GM06990 (cell line): ENCODE measurements at places on chromosomes 5 and 9.

- DNase-seq: no peak
Measured at GRCh38 chr9:75669721-75670120, 220.8 kb upstream of the PCSK5 start.

DNA sequence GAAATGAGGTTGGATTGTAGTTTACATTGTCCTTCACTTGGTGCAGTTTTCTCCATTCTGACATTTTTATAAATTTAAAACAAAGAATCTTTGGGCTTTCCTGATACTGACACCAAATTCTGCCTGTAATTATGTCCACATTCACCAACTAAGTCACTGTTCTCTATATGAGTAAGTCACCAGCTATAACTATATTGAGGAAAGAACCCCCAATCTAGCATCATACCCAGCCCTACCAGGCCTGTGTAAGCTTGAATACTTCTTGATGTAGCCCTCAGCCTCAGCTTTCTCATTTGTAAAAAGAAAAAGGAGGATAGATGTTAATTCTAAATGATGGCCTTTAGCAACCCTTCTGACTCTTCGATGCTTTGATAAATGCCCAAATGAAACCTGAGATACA lies 112.7 kb upstream of the FST start:
- no peak for DNase-seq

DNA sequence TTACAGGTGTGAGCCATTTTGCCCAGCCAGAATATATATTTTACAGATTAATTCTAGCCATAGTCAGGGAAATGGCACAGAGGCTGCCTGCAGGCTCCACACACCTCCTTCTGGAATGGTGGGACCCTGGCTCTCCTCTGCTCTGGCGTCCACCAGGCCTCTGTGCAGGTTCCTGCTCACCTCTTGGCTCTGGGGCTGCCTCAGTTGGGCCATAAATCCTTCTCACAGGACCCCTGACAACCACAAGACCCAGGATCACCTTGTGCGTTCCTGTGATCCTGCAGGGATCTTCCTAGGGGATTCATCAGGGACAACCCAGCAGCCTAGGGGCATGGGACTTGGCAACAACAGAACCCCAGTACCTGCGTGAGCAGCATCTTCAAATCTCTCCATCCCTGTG lies 93.0 kb upstream of the FSTL4 start:
- no peak for DNase-seq

GRCh38 chr9:99392986-99393385 lies 170.9 kb downstream of the SEC61B start:
- DNase-seq: no peak

- DNase-seq: no peak
Measured at GRCh38 chr9:106039151-106039935, 345.0 kb downstream of the TMEM38B start.

- no peak for DNase-seq
Measured at GRCh38 chr9:94909965-94910730, 183.6 kb downstream of the AOPEP start.

DNA sequence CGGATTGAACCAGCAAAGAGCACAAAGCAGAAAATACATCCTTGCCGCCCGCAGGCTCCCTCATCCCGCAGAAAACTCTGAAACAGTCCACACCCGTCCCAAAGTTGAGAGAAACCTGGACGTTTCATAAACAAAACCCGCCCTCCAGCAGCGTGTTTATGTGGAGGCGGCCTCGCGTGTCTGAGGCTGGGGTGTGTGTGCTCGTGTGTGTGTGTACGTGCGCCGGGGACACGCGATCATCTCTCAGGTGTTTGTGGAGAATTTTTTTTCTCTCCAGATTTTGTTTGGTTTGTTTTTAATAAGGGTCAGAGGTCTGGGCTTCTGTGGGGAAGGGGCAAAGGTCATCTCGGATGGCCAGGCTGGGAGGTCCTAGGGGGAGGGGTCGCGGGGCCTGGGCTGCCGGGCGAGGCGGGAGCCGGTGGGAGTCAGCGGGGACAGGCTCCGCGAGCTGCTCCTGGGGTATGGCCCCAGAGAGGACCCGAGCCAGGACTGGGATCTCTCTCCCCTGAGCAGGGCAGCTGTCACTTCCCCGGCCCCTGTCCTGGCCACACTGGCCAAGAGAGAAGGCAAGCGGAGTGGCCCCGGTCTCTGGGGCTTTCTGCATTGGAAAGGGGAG lies 206.4 kb downstream of the C9orf50 start:
- no peak for DNase-seq
